IPS DF 6.9 (cell line): ENCODE measurements at places on chromosomes 3 and 15.

DNA sequence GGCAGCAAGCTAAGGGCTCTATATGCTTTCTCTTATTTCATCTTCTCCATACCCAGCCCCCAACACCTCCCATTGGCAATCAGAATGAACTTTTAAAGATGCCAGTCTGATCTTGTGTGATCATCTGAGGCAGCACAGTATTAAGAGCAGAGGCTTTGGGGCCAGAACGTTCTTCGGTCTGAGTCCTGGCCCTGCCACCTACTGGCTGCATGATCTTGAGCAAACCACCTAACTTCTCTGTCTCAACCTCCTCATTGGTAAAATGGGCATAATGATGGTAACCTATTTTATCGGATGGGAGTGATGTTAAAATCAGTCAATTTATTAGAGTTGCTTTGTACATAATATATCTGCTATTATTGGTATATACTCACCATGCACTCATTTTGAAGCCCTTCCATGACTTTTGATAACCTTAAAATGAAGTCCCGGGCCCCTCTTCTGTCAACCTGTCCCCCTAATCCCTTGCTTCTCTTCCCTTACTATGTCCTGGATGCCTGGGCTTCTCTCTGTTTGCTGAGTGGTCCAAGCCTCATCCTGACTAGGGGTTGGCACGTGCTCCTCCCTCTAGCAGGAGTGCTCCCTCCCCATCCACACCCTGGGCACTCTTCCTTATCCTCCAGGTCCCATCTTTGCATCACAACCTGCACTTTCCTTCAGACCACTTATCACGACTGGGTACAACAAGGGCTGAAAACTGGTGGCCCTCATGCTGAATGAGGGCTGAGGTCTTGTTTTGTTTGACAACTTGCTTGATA is 6.3 kb downstream of the EFCAB12 start:
- no peak for DNase-seq

- DNase-seq = no peak
Measured at GRCh38 chr3:32216172-32216783, 22.2 kb upstream of the CMTM8 start.

- no peak for DNase-seq
Measured at GRCh38 chr15:29638781-29639180, 183.5 kb downstream of the TJP1 start.

DNA sequence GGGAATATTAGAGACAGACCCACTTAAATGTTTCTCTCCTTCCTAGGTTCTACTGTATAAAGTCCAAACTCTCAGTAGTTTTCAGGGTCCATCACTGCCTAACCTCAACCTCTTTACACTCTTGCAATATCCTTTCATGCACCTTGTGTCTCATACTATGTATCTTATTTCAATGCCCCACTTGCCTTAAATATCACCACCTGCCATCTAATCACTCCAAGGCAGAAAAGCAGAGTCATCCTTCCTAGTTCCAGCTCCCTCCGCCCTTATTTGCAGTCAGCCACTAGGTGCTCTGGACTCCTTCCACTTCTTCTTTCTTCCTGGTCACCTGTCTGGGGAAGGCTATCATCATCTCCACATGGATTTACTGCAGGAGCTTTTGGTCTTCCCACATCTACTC is 322.0 kb downstream of the MFSD1 start:
- DNase-seq = no peak

DNA sequence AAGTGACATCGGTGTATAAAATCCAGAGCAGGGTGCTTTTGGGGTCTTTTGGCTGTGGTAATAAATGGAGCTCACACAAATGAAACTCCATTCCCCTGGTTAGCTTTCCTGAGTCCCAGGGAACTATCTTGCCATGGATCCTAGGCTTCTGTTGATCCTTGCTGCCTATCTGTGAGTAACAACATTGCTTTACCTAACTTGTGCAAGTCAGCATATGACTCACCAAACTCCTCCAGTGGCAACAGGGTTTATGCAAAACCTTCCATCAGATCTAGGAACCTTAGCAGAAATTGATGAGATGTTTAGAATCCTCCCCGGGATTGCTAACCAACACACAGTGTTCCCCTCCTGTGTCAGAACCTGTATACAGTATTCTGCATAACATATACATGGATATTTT is 105.4 kb downstream of the SCAPER start:
- DNase-seq = no peak

DNA sequence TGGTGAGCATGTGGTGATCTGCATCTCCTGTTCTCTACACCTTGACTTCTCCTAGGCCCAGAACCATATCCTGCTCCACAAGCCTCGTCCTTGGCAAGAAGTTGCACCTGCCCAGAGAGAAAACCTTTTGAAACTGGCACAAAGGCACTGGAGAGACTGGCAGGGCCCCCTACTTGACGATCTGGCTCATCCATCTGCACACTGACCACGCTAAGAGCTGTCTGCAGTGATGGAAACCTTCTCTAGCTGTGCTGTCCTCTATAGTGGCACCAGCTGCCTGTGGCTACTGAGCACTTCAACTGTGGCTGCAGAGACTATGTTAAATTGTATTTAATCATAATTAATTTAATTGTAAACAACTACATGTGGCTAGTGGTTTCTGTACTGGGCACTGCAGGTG is 26.2 kb upstream of the SRP14 start:
- DNase-seq = no peak

GRCh38 chr3:23390446-23390845 is 187.3 kb downstream of the UBE2E2 start:
- no peak for DNase-seq

- no peak for DNase-seq
Measured at GRCh38 chr3:114427285-114428043, 133.6 kb downstream of the TIGIT start.

GRCh38 chr3:197083486-197083885 is 53.9 kb upstream of the MELTF start:
- DNase-seq = no peak
